ENCODE measurements at places on chromosomes 6 and 20.

DNA sequence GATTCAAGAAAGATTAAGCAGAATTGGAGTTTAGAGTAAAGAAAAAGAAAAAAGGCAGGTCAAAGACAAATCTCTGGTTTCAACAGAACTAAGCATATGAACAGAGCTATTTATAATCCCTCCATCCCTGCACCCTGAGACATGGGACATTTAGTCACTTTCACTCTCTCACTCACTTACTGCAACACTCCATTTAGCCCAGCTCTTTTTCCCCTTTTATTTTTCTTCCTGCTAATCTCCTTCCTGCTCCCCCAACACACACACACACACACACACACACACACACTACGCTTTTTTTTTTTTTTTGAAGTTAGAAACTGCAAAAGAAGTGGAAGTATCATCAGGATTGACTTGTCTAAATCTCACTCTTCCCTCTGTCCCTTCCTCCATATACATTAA is 45.1 kb upstream of the TBC1D7 start:
- DNase-seq: no peak

- no peak for DNase-seq
Measured at GRCh38 chr6:34748757-34749156, 8.5 kb upstream of the SNRPC start.

DNA sequence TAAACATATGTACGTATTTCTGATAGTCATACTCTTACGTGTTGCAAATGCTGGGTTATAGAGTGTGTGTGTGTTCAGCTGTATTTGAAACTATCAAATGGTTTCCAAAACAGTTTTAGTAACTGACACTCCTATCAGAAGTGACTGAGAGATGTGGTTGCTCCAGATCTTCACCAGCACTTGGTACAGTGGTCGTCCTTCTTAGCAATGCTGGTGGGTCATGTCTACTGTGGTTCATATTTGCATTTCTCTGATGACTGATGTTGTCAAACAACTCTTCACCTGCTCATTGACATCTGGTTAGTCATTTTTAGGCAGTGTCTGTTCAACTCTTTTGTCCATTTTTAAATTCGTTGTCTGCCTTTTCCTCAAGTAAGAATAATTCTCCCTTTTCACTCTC is 259.3 kb downstream of the KIF16B start:
- DNase-seq: no peak

DNA sequence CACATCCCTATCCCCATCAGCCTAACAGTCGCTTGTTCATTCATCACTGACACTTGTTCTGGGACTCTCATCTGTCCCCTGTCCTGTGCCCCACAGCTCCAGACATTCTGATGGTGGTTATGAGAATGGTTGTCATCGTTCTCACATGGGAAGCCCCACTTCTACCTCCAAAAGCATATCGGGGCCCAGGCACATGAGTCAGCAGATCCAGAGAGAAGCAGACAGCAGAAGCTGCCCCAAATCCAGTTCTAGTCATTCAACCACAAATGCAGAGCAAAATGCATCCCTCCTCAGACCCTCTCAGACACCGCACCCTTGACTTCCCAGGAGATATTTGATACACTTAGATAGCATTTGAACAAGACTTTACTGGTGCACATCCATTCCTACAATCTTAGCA is 106.0 kb downstream of the FOXF2 start:
- DNase-seq: no peak

DNA sequence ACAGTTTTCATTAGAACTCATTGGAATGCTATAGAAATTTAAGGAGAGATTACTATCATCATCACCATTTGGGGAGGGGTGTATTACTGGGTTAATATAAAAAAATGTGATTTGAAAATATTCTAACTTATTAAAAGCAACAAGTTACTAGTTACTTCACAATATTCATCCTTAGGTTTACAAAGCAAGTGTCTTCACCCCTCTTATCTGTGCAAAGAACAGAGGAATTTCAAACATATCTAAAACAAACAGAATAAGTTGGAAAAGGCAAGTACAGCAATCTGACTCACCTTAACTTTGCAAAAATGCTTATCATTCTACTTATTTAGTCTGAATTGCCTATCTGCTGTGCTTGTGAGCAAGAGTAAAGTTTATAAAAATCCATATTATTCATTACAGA is 32.9 kb downstream of the DCBLD1 start:
- no peak for DNase-seq

DNA sequence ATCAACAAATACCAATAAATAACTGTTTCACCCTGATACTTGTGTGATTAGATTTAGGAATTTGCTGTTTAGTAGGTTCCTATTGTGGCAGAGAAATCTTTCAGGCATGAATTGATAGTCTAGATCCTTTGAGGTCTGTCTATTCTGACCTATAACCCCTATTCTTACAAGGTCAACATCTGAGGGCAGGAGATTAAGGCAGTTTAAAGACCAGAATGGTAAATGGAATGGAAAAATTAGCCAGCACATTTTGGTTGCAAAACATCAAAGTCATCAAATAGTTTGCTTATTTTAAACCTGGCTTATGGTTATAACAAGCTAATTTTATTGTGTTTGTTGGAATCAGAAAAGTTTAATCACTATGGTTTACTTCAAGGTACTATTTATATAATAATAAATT is 78.4 kb downstream of the LIN28B start:
- no peak for DNase-seq

GRCh38 chr6:112228480-112229332 is 25.7 kb downstream of the LAMA4 start:
- no peak for DNase-seq

- no peak for DNase-seq
Measured at GRCh38 chr20:21003902-21004301, 102.3 kb downstream of the LINC00237 start.

GRCh38 chr6:106128981-106129781 is 43.0 kb downstream of the PRDM1 start:
- no peak for DNase-seq

- no peak for DNase-seq
Measured at GRCh38 chr6:99241905-99242534, 107.5 kb downstream of the FAXC start.

GRCh38 chr6:160520043-160520904 is 143.8 kb downstream of the LPA start:
- peak; percentile 91 for DNase-seq

GRCh38 chr6:2854396-2854982 is 12.8 kb upstream of the SERPINB1 start:
- DNase-seq: no peak

- no peak for DNase-seq
Measured at GRCh38 chr6:37741757-37742400, 44.2 kb upstream of the MDGA1 start.

DNA sequence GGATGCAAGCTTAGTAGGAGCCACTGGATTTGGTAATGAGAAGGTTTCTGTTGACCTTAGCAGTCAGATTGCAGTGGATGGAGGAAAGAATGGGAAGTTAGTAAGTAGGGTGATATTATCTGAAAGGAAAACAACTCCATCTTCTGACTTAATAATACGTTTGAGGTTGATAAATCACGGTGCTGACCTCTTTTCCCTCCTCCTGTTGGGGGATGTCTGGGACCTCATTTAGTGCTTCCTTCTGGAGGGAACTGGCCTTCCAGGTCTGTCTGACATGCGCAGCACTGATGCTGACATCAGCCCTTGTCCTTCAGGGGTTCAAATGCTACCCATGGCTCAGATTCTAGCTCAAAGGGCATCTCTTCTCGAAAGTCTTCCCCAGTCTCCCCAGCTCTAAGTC is 48.2 kb upstream of the AKAP12 start:
- no peak for DNase-seq

- DNase-seq: no peak
Measured at GRCh38 chr6:108587258-108588059, 26.7 kb downstream of the FOXO3 start.

- no peak for DNase-seq
Measured at GRCh38 chr6:138005846-138006245, 101.4 kb downstream of the PERP start.

DNA sequence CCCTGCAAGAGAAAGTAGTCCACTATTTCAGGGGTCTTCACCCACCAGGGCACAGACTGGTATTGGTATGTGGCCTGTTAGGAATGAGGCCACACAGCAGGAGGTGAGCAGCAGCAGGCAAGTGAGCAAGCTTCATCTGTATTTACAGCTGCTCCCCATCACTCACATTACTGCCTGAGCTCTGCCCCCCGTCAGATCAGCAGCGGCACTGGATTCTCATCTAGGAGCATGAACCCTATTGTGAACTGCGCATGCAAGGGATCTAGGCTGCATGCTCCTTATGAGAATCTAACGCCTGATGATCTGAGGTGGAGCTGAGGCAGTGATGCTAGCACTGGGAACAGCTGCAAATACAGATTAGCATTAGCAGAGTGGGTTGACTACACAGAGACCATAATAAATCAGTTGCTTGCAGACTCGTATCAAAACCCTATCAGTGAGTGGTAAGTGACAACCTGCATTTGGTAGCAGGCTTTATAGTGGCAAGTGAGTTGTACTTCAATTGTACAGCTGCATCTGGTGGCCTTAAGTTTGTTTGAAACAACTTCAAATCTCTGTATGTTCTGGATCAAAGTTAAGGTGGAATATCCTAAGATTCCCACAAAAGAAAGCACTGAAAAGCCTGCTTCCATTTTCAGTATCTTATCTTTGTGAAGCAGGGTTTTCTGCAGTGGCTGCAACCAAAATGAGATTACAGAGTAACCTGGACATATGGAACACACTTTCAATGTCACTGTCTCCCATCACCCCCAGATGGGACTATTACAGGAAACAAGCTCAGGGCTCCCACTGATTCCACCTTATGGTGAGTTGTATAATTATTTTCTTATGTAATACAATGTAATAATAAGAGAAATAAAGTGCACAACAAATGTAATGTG is 12.8 kb downstream of the C6orf141 start:
- DNase-seq: no peak

GRCh38 chr6:145110109-145110508 is 625.2 kb downstream of the EPM2A start:
- DNase-seq: no peak

DNA sequence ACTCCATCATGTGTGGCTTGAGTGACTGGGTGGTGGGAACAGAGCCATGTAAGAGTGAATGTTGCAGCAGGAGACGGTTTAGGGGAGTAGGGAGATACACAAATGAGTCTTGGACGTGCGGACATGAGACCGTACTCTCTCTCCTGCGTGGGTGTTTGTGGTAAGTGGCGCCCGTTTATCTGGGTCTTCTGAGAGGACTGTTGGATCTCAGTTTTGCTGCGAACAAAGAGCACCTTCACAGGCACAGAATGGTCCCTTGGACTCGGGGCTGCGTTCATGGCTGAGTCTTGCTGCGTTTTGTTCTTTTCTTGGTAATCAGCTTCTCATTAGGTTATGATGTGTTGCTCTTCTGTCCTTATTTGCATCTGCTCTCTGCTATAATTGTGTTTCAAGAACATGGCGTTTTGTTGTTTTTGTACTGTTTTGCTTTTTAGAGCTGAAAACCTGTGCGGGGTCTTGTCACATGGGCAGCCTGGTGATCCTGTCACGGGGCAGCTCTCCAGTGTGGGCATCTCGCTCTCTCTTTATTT is 28.5 kb downstream of the STK35 start:
- no peak for DNase-seq

GRCh38 chr20:50085481-50086365 is 27.2 kb downstream of the UBE2V1 start:
- peak; percentile 76 for DNase-seq

DNA sequence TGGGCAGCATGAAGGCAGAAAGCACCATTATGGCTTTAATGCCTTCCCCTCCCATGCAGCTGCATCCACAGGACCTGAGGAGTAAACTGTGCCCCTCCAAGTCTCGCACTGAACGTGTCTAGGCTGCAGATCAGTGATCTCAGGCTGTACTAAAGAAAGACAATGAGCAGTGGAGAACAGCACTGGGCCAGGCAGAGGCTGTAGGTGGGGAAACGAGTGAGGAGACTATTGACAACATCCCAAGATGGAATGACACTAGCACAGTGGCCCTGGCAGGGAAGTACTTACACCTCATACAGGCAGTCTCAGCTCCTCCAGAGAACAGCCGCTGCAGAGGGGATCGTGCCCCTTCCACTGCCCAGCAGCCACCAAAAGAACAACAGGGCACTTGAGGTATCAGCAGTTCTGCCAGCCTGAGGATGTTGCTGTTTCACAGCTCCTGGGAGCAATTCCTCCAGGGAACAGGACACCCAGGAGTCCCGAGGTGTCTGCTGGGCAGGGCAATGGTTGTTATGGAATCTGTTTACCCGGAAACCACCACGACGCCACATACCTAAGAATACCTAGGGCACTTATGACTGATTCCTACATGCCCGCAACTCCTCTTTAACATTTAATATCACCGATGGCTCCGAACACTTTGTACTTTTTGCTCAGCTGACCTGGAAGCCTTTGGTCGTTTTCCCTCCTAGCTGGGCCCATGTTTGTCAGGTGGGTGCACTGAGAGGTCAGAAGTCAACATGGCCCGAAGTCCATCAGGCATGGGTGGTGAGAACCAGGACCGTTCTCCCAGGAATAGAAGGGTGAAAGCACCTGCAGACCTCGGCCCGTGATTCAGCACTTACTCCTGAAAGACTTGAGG is 79.1 kb downstream of the SLC22A23 start:
- no peak for DNase-seq

DNA sequence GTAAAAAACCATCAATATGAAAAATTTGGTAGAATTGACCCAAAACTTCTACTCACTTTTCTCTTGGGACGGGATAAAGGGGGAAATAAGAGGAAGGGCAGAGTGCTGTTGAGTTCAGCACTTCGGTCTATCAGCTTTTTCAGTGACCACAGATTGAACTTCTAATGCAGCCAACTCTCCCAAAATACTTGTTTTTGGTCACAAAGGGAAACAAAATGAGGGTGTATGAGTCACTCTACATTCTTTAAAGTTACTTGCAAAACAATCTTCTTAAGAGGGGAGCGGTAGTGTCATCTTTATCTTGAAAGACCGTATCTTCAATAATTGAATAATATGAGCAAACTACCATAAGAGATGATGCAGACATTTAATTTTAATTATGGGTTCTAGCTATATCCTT is 661.3 kb downstream of the CD109 start:
- DNase-seq: no peak

- no peak for DNase-seq
Measured at GRCh38 chr6:118134736-118135135, 227.7 kb downstream of the SLC35F1 start.

GRCh38 chr20:51009303-51010042 is 13.4 kb downstream of the KCNG1 start:
- DNase-seq: no peak

GRCh38 chr6:89034586-89035251 is 45.8 kb upstream of the PNRC1 start:
- DNase-seq: peak; percentile 80

DNA sequence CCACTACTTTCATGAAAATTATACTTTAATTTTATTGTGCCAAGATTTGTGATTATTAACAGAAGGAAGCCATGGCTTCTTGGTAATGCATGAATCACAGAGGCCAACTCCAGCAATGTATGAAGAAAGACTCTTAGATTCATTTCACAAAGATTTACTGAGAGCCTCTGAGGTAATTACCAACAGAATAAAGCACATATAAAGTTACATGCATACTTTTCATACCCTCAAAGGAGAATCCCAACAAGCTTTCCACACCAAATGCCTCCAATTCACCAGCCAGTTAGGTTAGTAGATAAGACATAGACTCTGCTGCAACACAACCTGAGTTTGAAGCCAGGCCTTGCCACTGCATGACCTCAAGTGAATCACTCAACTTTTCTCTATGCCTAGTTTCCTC is 41.9 kb downstream of the HBS1L start:
- DNase-seq: no peak

Data from suprapubic skin (tissue), 4 donors.